ENCODE measurements at places on chromosomes 16 and 17.
A peak's percentile ranks its signal among the peaks of the same experiment; 100 is the strongest.

DNA sequence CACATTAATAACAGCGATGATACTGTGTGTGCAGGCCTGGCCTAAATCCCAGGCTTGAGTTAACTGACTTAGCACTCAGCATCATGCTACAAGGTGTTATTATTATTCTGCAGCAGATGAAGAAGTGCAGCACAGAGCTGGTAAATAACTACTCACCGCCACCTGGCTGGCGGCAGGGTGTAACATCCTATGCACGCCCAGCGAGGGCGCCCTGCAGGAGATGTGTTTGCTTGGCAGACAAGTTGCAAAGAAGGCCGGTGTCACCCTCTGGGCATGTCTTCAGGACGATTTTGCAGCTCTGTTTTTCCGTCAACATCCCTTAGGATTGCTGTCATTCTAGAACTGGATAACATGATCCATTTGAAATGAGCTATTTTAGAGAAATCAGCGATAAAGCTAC is 30.1 kb downstream of the DNAH9 start:
- no peaks in the 10 kb centered on the region for H3K36me3 ChIP-seq
- H3K4me1 ChIP-seq, result no peaks in the 10 kb centered on the region
- no peaks in the 10 kb centered on the region for H3K27me3 ChIP-seq
- H3K4me3 ChIP-seq, result no peak overlapping the region
- H3K27ac ChIP-seq, result no peak overlapping the region

- no peaks in the 10 kb centered on the region for H3K27me3 ChIP-seq
- no peak overlapping the region for H3K4me3 ChIP-seq
Observed at GRCh38 chr17:77723909-77724875, 234.3 kb upstream of the TNRC6C start.

GRCh38 chr16:12356632-12357340 is 380.3 kb downstream of the SNX29 start:
- no peak overlapping the region for H3K4me3 ChIP-seq
- no peak overlapping the region for H3K27ac ChIP-seq
- no peak for DNase-seq
- no peaks in the 10 kb centered on the region for H3K4me1 ChIP-seq
- H3K36me3 ChIP-seq, result no peaks in the 10 kb centered on the region
- no peaks in the 10 kb centered on the region for H3K27me3 ChIP-seq

GRCh38 chr17:44518032-44518431 is 14.8 kb upstream of the GPATCH8 start:
- no peak for DNase-seq
- H3K4me1 ChIP-seq, result no peaks in the 10 kb centered on the region
- no peak overlapping the region for H3K27ac ChIP-seq
- H3K36me3 ChIP-seq, result no peaks in the 10 kb centered on the region

GRCh38 chr17:50184064-50184463 is 17.4 kb downstream of the COL1A1 start:
- H3K36me3 ChIP-seq, result no peaks in the 10 kb centered on the region
- no peak for DNase-seq
- no peak overlapping the region for H3K27ac ChIP-seq
- peaks cover 25% of the 10 kb centered on the region for H3K4me1 ChIP-seq
- no peak overlapping the region for H3K4me3 ChIP-seq

DNA sequence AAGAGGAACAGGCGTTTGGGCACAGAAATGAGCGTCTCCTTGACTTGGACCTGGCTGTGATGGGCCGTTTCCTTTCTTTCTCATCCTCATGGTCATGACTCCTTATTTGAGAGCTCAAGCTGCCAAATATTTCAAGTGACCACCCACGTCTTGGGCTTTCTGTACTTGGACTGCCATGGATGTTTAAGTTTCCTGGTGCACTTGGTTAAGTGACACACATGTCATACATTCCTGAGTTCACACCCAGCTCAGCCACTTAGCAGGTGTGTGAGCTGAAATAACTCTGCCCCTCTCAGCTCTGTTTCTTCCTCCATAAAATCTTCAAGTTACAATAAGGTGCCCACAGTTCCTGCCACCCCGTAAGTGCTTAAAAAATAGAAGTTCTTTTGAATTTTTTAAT is 114.5 kb downstream of the CLEC16A start:
- H3K4me3 ChIP-seq, result no peak overlapping the region
- H3K27me3 ChIP-seq, result no peaks in the 10 kb centered on the region
- no peak overlapping the region for H3K27ac ChIP-seq
- peaks cover 31% of the 10 kb centered on the region for H3K36me3 ChIP-seq

DNA sequence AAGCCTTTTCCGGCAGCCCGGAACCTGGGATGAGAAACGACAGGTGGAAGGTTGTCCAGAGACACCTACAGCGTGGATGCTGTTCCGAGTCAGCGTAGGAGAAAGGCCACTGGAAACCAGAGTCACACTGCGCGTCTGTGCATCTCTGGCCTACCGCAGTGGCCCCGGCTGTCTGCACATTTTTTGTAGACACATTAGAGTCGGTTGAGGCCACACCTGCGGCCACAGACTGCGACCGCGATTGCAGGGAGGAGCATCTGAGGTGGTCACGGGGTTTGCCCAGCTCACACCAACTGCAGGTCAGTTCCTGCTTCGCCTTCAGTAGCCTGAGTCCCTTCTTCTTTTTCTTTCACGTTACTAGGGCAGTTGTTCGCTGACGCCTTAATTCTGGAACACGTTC is 52.4 kb downstream of the WDR45B start:
- no peaks in the 10 kb centered on the region for H3K27me3 ChIP-seq
- no peak overlapping the region for H3K4me3 ChIP-seq
- H3K27ac ChIP-seq, result no peak overlapping the region
- H3K4me1 ChIP-seq, result peaks cover 6% of the 10 kb centered on the region
- peaks cover 48% of the 10 kb centered on the region for H3K36me3 ChIP-seq
- no peak for DNase-seq

DNA sequence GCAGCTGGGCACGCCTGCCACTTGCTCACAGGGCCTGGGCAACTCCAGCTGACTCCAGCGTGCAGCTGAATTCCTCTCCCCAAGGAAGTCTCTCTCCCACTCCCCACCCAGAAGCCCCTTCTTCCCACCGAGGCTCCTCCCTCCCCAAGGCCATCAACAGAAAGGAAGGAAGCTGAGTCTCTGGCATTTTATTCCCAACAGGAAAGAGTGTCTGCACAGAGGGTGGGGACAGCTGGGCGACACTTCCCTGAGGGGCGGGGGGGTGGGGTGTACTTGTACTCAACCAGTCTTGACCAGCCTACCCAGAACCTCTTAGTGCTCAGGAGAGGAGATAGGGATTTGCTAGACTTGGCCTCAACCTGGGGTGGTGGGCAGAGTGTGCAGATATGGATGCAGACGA is at the start of gene EXOC3L1:
TSS of gene EXOC3L1 (minus strand) at position 96 of the 400 bp plus-strand sequence. CDS start 460 bp downstream, outside the sequence.
- peaks cover 1% of the 10 kb centered on the region for H3K27me3 ChIP-seq
- H3K4me1 ChIP-seq, result peaks cover 20% of the 10 kb centered on the region
- H3K27ac ChIP-seq, result no peak within 1 kb of the TSS
- no peak for DNase-seq

DNA sequence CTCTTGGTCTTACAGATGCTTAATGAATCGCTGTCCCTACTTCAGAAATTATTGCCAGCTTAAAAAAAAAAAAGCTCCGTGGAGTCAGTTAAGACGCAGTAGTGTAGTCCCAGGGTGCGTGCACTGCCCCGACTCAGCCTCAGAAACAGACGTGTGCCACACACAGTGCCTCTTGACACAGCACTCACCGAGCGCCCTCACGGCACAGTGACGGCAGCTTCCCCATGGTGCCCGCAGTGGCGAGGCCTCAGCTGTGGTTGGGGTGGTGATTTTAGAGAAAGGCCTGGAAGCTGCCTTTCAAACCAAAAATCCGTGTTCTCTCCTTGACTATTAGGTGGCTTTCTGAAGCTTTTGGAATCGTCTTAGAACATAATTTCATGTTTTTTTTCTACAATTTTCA is 13.9 kb downstream of the TCF25 start:
- H3K27ac ChIP-seq, result no peak overlapping the region
- peaks cover 93% of the 10 kb centered on the region for H3K36me3 ChIP-seq
- H3K4me3 ChIP-seq, result no peak overlapping the region
- no peak for DNase-seq
- no peaks in the 10 kb centered on the region for H3K4me1 ChIP-seq

- H3K27me3 ChIP-seq, result no peaks in the 10 kb centered on the region
- no peak overlapping the region for H3K27ac ChIP-seq
- no peak overlapping the region for H3K4me3 ChIP-seq
- H3K4me1 ChIP-seq, result peaks cover 51% of the 10 kb centered on the region
Observed at GRCh38 chr17:57530508-57530907, 214.6 kb downstream of the CCDC182 start.

- no peak for DNase-seq
- no peaks in the 10 kb centered on the region for H3K4me1 ChIP-seq
- peaks cover 8% of the 10 kb centered on the region for H3K36me3 ChIP-seq
Observed at GRCh38 chr17:82126556-82127314, 28.7 kb upstream of the FASN start.

DNA sequence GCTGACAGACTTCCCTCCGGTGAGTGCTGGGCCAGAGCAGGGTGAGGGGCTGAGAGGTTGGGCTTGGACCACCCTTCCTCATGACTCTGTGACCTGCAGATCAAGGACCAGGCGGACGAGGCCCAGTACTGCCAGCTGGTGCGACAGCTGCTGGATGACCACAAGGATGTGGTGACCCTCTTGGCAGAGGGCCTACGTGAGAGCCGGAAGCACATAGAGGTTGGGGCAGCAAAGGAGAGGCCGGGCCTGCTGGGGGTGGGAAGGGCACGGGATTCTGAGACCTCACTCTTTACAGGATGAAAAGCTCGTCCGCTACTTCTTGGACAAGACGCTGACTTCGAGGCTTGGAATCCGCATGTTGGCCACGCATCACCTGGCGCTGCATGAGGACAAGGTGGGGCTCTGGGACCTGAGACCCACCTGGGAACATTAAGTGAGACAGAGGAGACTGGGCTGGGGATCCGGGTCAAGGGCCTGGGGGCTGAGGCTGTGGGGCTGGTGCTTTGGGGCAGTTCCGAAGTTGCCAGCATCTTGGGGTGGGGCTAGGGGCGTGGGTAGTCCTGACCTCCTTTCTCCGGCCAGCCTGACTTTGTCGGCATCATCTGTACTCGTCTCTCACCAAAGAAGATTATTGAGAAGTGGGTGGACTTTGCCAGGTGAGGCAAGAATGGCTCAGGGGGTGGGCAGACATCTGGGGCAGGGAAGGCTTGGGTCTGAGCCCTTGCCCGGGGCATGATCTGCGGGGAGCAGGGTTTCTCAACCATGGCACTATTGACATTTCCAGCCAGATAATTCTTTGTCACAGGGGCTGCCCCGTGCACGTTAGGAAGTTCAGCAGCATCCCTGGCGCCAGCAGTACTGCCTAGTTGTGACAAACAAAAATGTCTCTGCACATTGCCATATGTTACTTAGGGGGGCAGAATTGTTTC is 2.2 kb downstream of the BCKDK start:
- H3K27ac ChIP-seq, result no peak overlapping the region
- H3K4me3 ChIP-seq, result peak overlapping the region; percentile 68
- no peaks in the 10 kb centered on the region for H3K27me3 ChIP-seq

DNA sequence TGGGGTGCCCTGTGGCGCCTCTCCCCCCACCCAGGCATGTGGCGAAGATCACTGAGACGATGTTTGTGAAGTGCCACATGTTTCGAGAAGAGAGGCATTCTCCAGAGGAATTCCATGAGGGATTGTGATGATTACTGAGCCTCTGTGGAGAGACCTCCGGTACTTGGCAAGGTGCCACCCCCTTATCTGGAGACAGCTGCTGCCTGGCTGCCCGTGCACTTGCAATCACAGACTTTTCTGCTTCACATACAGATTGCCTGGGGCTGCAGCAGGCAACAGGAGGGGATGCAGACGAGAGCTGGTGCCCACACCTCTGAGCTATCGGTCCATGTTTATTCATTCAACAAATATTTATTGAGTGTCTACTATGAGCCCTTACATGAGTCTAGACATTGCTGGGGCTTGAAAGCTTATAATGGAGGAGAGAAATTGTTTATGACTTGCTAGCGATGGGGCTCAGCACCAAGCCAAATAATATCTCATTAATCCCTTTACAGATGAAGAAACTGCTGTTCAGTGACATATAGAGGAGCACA is 317.2 kb upstream of the ZFHX3 start:
- no peak for DNase-seq
- H3K4me3 ChIP-seq, result no peak overlapping the region
- peaks cover 3% of the 10 kb centered on the region for H3K4me1 ChIP-seq
- H3K36me3 ChIP-seq, result no peaks in the 10 kb centered on the region

GRCh38 chr17:792277-792676 is 10.1 kb downstream of the MRM3 start:
- peaks cover 36% of the 10 kb centered on the region for H3K36me3 ChIP-seq
- H3K4me1 ChIP-seq, result peaks cover 3% of the 10 kb centered on the region
- no peak overlapping the region for H3K4me3 ChIP-seq
- no peak overlapping the region for H3K27ac ChIP-seq
- no peak for DNase-seq
- no peaks in the 10 kb centered on the region for H3K27me3 ChIP-seq

- peak; percentile 15 for DNase-seq
- no peak overlapping the region for H3K4me3 ChIP-seq
- H3K36me3 ChIP-seq, result no peaks in the 10 kb centered on the region
- H3K27ac ChIP-seq, result no peak overlapping the region
- no peaks in the 10 kb centered on the region for H3K27me3 ChIP-seq
Observed at GRCh38 chr17:17416007-17416399, 60.8 kb upstream of the MED9 start.
